Femur (tissue), 1 donor: ENCODE measurements at places on chromosomes 13 and 19.
A peak's percentile ranks its signal among the peaks of the same experiment; 100 is the strongest.

- DNase-seq: peak; percentile 51
These were observed 6.3 kb upstream of the REXO1 start for GRCh38 chr19:1854542-1855039.

GRCh38 chr19:15210323-15210781, 9.6 kb upstream of the NOTCH3 start:
- no peak for DNase-seq

DNA sequence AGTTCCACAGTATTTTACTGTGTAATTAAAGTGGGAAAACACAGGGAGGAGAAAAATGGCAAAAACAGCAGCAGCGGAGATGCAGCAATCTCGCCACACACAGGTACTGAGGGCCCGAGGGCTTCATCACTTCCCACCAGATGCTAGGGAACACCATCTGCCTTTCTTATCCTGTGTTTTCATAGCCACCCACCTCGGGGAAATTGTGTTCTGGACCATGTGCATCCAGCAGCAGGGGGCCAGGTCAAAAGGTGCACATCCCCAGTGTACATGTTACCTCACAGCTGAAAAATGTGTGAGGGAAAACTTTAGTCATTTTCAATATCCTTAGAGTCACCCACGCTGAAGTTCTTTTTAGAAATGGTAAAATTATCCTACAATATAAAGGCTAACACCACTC, 30.2 kb downstream of the PDCD5 start:
- no peak for DNase-seq

GRCh38 chr13:47337781-47338507, 441.1 kb upstream of the HTR2A start:
- DNase-seq: no peak

DNA sequence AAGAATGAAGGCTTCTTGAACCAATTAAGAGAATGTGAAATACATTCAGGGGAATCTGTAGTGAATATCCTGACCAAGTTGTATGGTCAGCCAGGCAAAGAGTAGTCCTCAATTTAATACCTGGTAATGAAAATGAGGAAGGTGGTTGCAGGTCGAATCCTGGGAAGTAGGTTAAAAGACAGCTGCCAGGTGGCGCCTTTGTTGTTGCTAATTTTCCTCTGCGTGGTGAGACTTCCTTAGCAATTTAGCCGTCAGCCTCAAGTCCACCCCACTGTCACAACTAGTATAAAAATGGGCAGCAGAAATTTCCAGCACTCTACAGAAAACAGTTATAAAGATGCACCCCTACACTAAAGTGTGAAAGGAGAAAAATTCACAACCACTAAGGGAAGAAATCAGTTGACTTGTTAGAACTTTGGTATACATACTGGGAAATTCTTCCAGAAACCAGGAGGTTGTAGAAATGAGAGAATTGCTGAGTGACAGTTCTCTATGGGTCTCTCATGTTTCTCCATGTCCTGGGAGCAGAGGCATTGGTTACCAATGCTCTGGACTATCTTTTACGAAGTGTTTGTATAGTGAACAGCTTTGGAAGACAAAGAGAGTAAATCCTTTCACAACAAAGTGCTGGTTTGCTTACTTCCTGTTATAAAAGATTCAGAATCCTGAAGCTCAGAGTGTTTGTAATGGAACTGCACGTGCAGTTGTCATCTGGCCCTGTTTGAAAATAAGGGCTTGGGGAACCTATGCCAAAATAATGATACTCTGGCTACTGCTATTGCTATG, 235.9 kb downstream of the NHLRC3 start:
- no peak for DNase-seq

GRCh38 chr13:25455146-25455545, 83.4 kb downstream of the ATP8A2 start:
- DNase-seq: no peak

DNA sequence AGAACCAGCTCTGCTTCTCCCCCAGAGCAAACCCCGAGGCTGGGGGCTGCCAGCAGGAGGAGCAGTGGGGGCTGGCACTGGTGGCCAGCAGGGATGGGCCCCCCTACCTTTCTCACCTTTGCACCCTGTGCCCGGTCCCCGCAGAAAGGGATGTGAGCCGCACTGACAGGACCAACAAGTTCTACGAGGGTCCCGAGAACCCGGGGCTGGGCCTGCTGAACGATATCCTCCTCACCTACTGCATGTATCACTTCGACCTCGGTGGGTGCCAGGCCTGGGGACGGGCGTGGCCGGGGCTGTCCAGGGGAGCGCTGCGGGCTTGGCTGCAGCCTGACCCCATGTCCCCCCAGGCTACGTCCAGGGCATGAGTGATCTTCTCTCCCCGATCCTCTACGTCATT, 6.6 kb downstream of the TBC1D17 start:
- DNase-seq: no peak

DNA sequence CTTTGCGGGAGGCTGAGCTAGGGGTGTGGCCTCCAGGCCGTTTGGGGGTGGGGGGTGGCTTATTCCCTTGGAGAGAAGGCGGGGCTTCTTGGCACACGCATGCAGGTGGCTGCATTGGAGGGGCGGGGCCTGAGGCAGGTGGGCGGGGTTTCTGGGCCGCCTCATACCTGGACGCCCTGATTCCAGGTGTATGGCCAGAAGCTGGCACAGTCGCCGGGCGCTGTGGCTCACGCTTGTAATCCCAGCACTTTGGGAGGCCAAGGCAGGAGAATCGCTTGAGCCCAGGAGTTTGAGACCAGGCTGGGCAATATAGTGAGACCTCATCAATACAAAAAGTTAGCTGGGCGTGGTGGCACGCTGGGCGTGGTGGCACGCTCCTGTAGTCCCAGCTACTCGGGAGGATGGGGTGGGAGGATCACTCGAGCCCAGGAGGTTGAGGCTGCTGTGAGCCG, 7.8 kb downstream of the ABCA7 start:
- no peak for DNase-seq

- DNase-seq: peak; percentile 38
These were observed 26.7 kb downstream of the LATS2 start for GRCh38 chr13:21034603-21035191.
